Testis (tissue), 5 donors: ENCODE measurements at places on chromosomes 7 and 10. TPM values are rescaled to one million over a fixed set of nuclear protein-coding genes. Genes with fewer than 3 reads are reported as not detected.
A peak's percentile ranks its signal among the peaks of the same experiment; 100 is the strongest.

The WDR86 gene
- polyA plus RNA-seq = 2.8 TPM

DNA sequence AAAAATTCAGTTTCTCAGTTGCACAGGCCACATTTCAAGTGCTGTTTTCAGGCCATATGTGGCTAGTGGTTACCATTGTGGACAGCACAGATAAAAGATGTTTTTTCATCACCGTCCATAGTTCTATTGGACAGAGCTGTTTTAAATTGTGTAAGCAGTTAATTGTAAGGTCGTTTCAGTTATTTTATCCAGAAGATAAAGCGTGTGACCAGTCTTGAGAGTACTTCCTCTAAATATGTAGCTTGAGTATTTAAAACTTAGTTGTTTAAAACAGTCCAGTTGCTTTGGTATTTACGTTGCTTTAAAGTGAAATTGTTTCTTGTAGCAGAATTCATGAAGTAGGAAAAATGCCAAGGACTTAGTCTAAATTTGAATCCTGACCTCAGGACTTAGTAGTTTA, 66.9 kb downstream of the ZNRF2 start:
- no peak for DNase-seq
- H3K36me3 ChIP-seq = no peaks in the 10 kb centered on the region
- H3K27ac ChIP-seq = no peak overlapping the region
- H3K4me3 ChIP-seq = no peak overlapping the region
- H3K4me1 ChIP-seq = no peaks in the 10 kb centered on the region
- H3K27me3 ChIP-seq = no peaks in the 10 kb centered on the region

DNA sequence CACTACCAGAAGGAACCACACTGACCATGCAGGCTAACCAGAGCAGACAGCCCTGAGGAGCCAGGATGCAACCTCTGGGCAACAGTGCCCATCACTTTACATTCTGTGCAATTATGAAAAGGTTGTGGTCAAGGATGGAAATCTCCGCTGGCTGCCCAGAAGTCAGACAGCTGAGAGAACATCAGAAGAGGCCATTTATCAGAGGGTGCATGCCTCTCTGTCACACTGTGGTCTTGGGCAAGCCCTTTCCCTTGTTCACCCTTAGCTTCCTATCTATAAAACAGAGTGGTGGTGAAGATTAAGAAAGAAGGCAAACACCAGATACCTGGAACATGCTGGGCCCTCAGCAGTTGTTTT, 120.7 kb upstream of the GDF10 start:
- no peaks in the 10 kb centered on the region for H3K36me3 ChIP-seq
- no peaks in the 10 kb centered on the region for H3K27me3 ChIP-seq
- H3K27ac ChIP-seq = no peak overlapping the region
- H3K4me3 ChIP-seq = no peak overlapping the region

- H3K36me3 ChIP-seq = no peaks in the 10 kb centered on the region
- no peak overlapping the region for H3K4me3 ChIP-seq
- peak; percentile 78 for DNase-seq
- no peaks in the 10 kb centered on the region for H3K27me3 ChIP-seq
- H3K4me1 ChIP-seq = peaks cover 15% of the 10 kb centered on the region
- no peak overlapping the region for H3K27ac ChIP-seq
Measured at GRCh38 chr10:33115738-33116719, 158.0 kb upstream of the ITGB1 start.

The LRRC61 gene
- polyA plus RNA-seq = 16.7 TPM

- no peak for DNase-seq
- H3K36me3 ChIP-seq = no peaks in the 10 kb centered on the region
- H3K4me1 ChIP-seq = no peaks in the 10 kb centered on the region
- H3K4me3 ChIP-seq = no peak overlapping the region
- no peaks in the 10 kb centered on the region for H3K27me3 ChIP-seq
Measured at GRCh38 chr7:106329971-106330733, 45.4 kb upstream of the NAMPT start.

DNA sequence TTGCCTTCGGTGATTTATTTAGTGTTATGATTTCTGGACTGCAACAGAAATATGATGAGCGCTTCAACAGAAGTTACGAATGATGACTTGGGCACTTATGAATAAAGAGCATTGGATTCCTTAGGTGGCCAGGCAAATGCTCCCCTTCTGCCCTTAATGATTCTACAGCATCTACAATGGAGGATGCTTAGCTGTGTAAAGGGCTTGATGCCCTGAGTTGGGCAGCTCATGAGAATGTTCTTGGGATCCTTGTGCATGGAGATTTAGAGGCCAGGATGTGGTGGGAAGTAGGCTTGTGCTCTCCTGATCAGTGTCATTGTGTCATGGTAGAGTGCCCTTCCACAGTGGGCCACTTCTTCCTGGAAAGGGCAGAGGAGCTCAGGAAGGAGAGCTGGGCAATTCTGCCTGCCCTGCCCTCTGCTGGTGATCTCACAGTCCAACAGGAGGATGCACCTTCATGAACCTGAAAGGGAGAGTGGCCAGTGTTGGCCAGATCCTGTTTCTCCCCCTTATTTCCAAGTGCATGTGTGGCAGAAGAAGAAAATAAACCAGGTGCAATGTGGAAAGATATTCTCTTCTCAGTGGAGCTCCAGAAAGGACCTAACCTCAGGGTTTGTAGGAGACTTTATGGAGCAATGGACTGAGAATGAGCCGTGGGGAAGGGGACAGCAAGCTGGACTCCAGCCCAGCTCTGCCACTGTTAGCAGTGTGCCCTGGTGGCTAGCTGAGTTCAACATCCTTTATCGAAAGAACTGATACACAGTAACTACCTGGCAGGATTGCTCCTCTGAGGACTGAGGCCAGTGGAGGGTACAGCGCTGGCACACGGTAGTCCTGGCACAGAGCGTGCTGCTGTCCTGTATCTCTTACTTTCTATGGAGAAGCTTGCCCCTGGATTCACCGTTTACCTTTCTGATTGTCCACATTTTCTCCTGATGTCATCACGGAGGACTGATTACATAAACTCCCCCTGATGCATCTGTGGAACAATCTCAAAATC, 182.9 kb downstream of the BMPER start:
- no peak overlapping the region for H3K4me3 ChIP-seq
- no peaks in the 10 kb centered on the region for H3K36me3 ChIP-seq
- no peaks in the 10 kb centered on the region for H3K27me3 ChIP-seq
- DNase-seq = peak; percentile 51

GRCh38 chr10:18071591-18071990, 68.6 kb upstream of the CACNB2 start:
- no peak overlapping the region for H3K4me3 ChIP-seq
- no peaks in the 10 kb centered on the region for H3K36me3 ChIP-seq
- no peak for DNase-seq
- H3K27me3 ChIP-seq = no peaks in the 10 kb centered on the region
- no peaks in the 10 kb centered on the region for H3K4me1 ChIP-seq

The DYNC1I1 gene
- polyA plus RNA-seq = 3.7 TPM

GRCh38 chr7:114842551-114843065, 79.3 kb upstream of the MDFIC start:
- no peak overlapping the region for H3K4me3 ChIP-seq
- no peaks in the 10 kb centered on the region for H3K36me3 ChIP-seq
- no peaks in the 10 kb centered on the region for H3K4me1 ChIP-seq

DNA sequence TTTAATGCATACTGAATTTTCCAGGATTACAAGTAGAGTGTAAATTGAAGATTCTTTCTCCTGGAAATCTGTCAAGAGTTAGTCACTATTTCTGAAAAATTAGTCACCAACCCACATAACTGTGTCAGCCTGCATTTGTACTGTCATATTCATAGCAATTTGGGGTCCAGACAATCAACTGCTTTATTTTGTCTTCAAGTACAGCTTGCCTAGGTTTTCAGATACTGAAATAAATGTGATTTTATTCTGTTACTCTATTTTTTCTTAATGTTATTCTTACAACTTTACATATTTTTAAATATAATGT, 55.1 kb downstream of the CUBN start:
- no peaks in the 10 kb centered on the region for H3K4me1 ChIP-seq
- H3K4me3 ChIP-seq = no peak overlapping the region
- H3K36me3 ChIP-seq = no peaks in the 10 kb centered on the region
- H3K27ac ChIP-seq = no peak overlapping the region
- no peak for DNase-seq
- no peaks in the 10 kb centered on the region for H3K27me3 ChIP-seq

GRCh38 chr7:12737373-12737772, 49.9 kb downstream of the ARL4A start:
- H3K4me3 ChIP-seq = no peak overlapping the region
- H3K27ac ChIP-seq = no peak overlapping the region
- no peaks in the 10 kb centered on the region for H3K27me3 ChIP-seq
- no peaks in the 10 kb centered on the region for H3K36me3 ChIP-seq
- DNase-seq = no peak
- no peaks in the 10 kb centered on the region for H3K4me1 ChIP-seq

The C10orf71 gene
- 0.79 TPM for polyA plus RNA-seq

DNA sequence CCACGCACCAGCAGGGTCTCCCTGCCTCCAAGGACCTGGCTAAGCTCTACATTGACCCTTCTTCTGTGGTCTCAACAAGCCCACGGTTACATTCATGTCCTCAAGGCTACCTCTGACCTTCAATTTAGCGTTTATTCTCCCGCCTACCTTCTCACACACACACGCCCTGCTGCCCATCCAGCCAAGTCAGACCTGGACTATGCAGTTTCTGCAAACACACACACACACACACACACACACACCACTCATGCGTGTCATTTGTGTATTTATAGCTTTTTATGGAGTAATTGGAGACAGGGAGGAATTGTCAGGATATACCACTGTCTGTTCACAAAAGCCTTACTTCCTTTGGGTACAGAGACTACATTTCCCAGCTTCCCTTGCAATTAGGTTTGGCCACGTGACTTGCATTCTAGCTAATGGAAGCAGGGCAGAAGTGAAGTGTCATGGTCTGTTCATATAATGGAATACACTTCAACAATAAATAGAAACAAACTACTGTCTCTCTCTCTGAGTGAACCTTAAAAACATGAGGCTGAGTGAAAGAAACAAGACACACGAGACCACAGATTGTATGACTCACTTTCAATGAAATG, 53.8 kb upstream of the CPXM2 start:
- DNase-seq = peak; percentile 44
- no peak overlapping the region for H3K27ac ChIP-seq
- no peaks in the 10 kb centered on the region for H3K27me3 ChIP-seq
- peaks cover 14% of the 10 kb centered on the region for H3K4me1 ChIP-seq

DNA sequence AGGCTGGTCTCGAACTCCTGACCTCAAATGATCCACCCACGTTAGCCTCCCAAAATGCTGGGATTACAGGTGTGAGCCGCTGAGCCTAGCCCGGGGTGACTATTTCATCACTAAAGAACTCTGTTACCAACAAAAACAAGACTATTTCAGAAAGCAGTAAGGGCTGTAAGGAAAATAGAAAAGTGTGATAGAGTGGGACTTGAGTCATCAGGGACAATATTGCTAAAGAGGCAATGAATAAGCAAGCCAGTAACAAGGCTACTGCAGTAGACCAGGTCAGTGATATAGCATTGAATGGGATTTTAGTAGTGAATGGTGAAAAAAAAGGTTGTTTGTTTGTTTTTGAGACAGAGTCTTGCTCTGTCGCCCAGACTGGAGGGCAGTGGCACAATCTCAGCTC, 51.7 kb downstream of the SVOPL start:
- no peaks in the 10 kb centered on the region for H3K36me3 ChIP-seq
- H3K4me3 ChIP-seq = no peak overlapping the region
- H3K27me3 ChIP-seq = no peaks in the 10 kb centered on the region
- no peak overlapping the region for H3K27ac ChIP-seq

- H3K27me3 ChIP-seq = no peaks in the 10 kb centered on the region
- H3K36me3 ChIP-seq = no peaks in the 10 kb centered on the region
- H3K4me1 ChIP-seq = no peaks in the 10 kb centered on the region
- DNase-seq = no peak
- no peak overlapping the region for H3K4me3 ChIP-seq
Measured at GRCh38 chr7:158166386-158167340, 421.0 kb downstream of the PTPRN2 start.

- H3K27ac ChIP-seq = no peak overlapping the region
- H3K36me3 ChIP-seq = no peaks in the 10 kb centered on the region
- H3K27me3 ChIP-seq = no peaks in the 10 kb centered on the region
- no peak for DNase-seq
Measured at GRCh38 chr7:70574314-70574834, 557.6 kb upstream of the GALNT17 start.
